Stomach (tissue), 19 donors: ENCODE measurements at places on chromosomes 7 and 10. TPM values are rescaled to one million over a fixed set of nuclear protein-coding genes. Genes with fewer than 3 reads are reported as not detected.
A peak's percentile ranks its signal among the peaks of the same experiment; 100 is the strongest.

Gene SNCG
- polyA plus RNA-seq: 10.9 TPM

- DNase-seq: no peak
Measured at GRCh38 chr10:11677480-11677879, 64.7 kb upstream of the ECHDC3 start.

Gene PNLIPRP2
- 1.3 TPM for polyA plus RNA-seq

Gene NOS3
- 4.4 TPM for polyA plus RNA-seq

DNA sequence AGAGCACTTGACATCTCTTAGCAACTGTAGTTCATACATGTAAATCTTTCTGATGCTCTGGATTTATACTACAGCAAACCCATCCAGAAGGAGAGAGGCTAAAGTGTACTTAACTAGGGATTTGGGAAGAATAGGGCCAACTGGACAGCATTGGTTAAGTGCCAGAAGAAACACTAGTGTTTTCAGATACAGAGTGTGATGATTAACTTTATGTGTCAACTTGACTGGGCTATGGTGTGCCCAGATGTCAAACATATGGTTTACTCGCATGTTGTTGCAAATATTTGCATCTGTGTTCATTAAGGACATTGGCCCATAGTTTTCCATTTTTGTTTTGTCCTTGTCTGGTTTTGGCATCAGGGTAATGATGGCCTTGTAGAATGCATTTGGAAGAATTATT lies 384.7 kb upstream of the KCND2 start:
- DNase-seq: no peak

GRCh38 chr7:22295402-22296264 lies 61.3 kb downstream of the RAPGEF5 start:
- DNase-seq: no peak

Gene PPP1R3A
- polyA plus RNA-seq: not detected

Gene AKR1D1
- polyA plus RNA-seq: not detected

Gene SYT15B
- not detected for polyA plus RNA-seq

- no peak for DNase-seq
Measured at GRCh38 chr10:110730345-110731050, 86.4 kb downstream of the RBM20 start.

DNA sequence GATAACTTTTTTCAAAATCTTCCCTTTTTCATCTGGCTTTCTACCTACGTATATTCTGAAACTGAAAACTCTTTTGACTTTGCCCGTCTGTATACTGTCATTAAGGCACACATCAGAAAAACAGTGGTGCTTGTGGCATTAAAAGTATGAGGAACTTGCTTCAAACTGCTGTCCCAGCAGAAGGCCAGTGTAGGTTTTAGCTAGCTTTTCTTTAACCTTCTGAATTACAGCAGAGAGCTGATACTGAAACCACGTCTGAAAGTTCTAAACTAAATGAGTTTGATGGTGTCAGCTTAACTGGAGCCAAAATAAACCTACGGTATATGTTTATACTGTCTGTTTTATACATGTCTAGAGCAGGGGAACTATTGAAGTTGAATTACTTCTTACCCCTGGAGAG lies 283.4 kb downstream of the TFEC start:
- peak; percentile 13 for DNase-seq

GRCh38 chr7:85041605-85042216 lies 145.1 kb downstream of the SEMA3D start:
- peak; percentile 82 for DNase-seq

GRCh38 chr7:47804767-47805545 lies 143.3 kb downstream of the PKD1L1 start:
- DNase-seq: no peak

GRCh38 chr10:98045785-98046389 lies 15.5 kb upstream of the CRTAC1 start:
- peak; percentile 78 for DNase-seq

- peak; percentile 31 for DNase-seq
Measured at GRCh38 chr7:12921751-12922345, 234.4 kb downstream of the ARL4A start.

Gene ADGRA1
- not detected for polyA plus RNA-seq

Gene CPVL
- polyA plus RNA-seq: 4.8 TPM

DNA sequence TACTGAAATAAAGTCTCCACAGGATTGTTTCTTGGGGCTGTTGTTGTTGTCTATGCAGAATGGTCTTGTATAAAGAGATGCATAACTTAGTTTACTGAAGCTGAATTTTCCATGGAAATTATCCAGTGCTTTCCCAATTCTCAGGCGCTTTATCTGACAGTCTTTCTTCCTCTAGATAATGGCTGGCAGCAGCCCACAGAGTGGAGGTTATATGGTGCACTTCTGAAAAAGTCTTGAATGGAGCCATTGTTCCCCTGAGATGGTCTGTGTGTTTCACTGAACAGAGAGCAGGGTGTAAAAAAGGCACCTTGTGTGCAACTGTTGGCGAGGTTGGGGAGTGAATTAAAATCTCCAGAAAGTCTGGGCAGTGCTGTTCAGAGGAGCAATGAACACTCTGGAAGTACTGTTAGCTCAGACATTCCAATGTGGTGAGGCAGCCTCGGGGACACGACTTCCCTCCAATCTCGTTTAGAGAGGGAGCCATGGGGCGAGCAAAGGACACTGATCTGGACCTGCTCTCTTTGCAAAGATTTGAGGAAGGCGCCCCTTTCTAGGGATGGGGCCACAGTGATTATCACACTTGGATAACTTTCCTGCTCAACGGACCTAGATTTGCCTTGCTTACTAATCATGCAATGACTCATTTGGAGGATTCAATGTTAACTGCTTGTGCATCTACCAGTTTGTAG lies 2.0 kb upstream of the PLCE1 start:
- DNase-seq: peak; percentile 88

Gene UCMA
- not detected for polyA plus RNA-seq

Gene GPRIN2
- polyA plus RNA-seq: 5.0 TPM
